H54 (cell line): ENCODE measurements at places on chromosomes 3 and 15.

GRCh38 chr3:37993820-37994638 is 3.4 kb downstream of the VILL start:
- no peak for DNase-seq

GRCh38 chr3:66017591-66017990 is 21.1 kb downstream of the MAGI1 start:
- DNase-seq, result no peak

GRCh38 chr3:30343067-30343831 is 263.2 kb upstream of the TGFBR2 start:
- no peak for DNase-seq

DNA sequence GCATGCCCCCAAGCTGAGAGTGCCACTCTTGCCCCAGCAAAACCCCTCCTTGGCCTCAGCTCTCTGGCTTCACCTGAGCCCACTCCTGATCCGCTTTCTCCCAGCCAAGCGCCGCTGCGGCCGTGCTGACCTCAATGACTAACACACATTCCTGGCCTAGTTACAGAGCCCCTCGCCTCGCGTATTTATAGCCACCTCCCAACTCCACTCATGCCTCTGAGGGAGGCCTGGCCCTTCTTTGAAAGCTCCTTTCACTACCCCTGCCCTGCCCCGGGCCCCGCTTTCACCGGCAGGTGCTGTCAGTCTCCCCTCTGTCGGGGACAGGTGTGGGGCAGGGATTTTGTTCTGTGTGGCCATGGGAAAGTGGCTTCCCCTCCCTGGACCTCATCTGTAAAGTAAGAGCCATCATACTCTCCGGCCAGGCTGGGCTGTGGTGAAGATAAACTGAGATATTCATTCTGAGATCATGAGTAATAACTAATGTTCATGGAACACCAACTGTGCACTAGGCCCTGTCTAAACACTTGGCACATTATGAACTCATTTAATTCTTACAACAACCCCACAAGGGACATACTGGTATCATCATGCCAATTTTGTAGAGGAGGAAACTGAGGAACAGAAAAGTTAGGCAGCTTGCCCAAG is 13.2 kb upstream of the ATP2B2 start:
- peak; percentile 87 for DNase-seq

DNA sequence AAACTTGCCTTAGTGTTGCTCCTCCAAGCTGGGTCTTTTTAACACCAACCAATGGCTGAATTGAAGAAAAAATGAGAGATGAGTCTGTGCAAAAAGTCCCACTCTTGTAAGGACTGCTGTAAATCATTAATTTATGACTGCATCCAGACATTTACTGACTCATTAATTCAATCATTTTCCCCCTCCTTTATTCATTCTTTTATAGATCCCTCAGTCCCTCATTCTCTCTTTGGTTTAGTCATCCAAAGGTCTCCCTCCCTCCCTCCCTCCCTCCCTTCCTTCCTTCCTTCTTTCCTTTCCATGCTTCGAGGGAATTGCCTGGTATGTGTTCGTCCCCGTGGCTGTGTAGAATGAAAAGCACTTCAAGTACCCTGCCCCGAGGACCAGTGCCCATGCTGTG is 35.3 kb upstream of the MRPS22 start:
- no peak for DNase-seq

DNA sequence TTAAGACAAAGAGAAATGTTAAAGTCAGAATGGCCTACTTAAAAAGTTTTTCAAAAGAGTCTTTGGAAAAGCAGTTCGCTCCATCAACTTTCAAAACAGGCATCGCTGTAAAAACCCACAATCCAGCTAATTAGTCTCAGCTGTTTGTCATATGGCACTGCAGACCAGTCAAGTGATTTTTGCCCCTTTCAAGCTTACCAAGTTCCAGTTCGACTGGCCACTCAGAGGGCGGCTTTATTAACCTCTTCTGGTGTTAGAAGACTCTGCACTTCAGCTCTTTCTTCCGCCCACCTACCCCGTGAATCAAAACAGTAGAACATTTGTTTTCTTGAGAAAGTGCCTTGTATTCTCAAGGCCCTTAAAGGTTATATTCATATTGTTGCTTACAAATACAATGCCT is 19.3 kb downstream of the RAB27A start:
- no peak for DNase-seq

- no peak for DNase-seq
Measured at GRCh38 chr3:169400874-169401273, 262.6 kb downstream of the MECOM start.

DNA sequence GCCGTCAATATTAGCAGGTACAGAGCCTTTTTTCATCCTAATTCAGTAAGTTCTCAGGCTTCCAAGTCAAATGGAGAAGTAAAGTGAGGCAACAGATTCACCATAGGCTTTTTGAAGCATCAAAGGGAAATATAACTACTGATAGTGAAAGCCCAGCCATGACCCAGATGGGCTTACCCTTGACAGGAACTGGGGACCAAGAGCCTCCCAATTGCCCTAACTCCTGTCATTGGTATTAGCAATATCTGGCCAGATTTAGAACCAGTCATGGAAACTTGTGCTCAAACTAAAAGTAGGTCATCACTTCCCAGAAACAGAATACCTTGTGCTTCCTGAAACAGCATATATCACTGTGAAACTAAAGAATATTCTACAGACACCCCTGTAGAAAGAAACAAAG is 33.0 kb downstream of the NME9 start:
- no peak for DNase-seq

- peak; percentile 9 for DNase-seq
Measured at GRCh38 chr3:178966299-178967176, 105.1 kb downstream of the ZMAT3 start.

DNA sequence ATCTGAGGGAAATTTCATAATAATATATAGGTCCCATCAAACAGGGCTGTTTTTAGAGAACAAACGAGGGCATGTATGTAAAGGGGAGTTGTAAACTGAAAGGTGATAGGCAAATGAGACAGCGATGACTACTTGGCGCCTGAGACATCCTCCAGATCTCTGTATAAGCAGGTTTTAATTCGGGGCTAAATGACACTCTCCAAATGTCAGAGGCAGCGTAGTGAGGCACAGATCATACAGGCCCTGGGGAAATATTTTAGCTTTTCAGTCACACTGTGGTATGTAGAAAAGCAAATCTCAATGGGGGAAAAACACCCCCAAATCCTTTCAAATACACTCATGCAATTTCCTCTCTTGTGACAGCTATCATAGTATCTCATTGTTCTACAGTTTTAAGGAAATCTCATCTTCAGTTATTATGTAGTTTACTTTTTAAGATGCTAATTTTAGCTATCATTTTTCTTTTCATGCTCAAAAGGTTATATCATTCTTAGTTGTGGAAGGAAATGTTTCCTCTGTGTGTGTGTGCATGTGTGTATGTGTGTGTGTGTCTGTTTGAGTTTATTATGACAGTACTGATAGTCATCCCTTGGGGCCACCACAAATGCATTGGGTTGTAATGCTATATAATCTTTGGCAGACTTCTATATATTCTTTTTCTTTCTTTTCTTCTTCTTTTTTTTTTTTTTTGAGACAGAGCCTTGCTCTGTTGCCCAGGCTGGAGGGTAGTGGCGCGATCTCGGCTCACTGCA is 1.1 kb downstream of the TPRG1 start:
- DNase-seq, result no peak

GRCh38 chr15:38624244-38625205 is 59.9 kb upstream of the RASGRP1 start:
- DNase-seq, result no peak

- no peak for DNase-seq
Measured at GRCh38 chr15:52803467-52804306, 13.6 kb upstream of the ONECUT1 start.
